ENCODE measurements at places on chromosomes 1 and 21.

DNA sequence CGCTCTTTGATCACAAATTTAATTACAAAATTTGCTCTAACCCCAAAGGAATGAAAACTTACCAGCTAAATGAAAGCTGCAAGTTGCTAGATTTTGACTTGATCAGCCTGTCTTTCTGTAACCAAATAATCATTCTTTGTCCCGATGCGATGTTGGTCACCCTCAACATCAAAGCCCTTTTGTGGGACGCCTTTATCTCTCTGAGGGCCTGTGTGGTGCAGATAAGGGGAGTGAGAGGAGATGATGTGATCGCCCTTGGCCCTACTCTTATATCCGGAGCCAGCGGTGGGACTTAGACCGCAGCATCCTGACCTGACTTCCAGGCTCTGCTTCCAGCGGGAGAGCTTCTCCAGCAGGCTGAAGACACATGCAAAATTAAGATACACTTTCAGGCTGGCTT is 19.3 kb upstream of the UMODL1 start:
- no peak for DNase-seq

DNA sequence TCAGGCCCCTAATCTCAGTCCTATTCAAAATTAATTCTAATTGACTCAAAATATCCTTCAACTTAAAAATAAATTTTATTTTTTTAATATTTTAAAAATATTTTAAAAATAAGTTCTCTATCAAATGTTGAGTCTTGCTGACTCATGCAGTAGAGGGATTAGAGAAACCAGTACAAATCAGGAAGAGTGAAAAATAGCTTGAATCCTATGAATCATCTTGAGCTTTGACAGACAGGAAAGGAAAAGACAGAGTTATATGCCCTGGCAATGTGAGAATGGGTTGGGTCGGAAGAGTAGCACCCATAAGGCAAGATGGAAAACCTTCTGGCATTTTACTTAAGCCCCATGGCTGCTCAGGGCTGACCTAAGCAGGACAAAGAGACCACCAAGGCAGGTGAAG is 346.6 kb upstream of the RUNX1 start:
- no peak for DNase-seq

DNA sequence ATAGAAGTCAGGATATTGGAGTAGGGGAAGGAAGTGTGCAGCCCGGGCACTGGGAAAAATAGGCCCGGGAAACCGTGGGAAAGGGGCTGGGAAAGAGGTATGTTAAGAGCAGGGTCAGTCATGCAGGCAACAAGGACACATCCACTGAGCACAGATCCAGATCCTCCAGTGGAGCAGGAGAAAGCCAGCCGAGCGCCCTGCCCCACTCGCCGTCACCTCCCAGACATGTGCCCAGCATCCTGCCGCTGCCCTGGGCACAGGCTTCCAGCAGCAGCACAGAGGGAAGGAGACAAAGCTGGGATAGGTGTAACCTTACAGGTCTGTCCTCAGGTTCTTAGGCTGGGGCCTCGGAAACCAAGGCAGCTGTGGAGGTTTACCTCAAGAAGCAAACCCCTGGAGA is 64.2 kb downstream of the FAM163A start:
- DNase-seq = no peak

DNA sequence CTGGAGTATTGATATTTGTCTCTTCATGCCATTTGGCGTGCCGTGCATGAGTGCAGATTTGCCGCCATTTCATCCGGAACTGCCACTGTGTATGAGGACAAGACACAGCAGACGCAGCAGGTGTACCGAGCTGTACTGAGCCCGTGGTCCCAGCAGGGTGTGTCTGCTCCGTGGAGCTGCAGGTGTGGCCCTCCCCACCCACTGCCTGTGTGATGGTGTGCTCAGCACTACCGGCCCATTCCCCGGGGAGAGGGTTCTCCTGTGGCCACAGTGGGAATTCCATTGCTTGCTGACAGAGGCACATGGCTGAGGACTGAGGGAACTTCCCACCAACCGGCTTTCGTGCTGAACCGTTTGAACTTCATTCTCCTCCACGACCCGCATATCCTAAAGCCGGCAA is 34.3 kb upstream of the COL6A1 start:
- DNase-seq = no peak

GRCh38 chr1:5887349-5887970 is 104.8 kb downstream of the NPHP4 start:
- DNase-seq = no peak

DNA sequence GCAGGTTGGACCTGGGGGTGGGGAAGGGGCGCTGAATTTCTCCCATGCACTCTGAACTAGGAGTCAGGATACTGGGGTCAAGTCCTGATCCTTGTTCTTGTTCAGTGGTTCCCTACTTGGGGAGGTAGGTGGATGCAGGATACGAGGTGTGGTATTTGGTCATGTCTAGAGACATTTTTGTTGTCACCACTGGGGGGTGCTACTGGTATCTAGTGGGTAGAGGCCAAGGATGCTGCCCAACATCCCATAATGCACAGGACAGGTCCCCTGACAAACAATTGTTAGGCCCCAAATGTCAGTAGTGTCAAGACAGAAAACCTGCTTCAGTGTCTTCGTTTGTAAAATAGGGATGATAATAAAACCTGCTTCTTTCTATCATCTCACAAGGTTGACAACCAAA is 259.0 kb upstream of the FOXD3 start:
- DNase-seq = no peak

DNA sequence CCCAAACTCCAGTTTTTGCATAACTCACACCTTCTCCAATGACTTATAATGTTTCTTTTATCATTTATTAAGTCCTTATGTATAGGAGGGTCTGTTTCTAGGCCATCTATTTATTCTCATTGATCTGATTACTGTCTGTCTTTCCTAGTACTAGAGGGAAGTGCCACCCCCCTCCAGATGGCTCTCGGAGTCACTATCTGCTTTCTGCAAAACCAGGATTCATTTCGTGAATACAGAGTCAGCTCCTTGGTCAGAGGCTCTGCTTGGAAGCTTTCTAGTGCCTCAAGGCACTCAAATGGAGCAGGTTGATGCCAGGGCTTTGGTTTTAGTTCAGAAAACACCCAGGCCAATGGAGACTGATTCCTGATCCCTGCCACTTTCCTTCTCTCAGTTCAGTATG is 102.3 kb upstream of the CD34 start:
- no peak for DNase-seq

- peak; percentile 61 for DNase-seq
Measured at GRCh38 chr1:207579436-207579799, 65.5 kb upstream of the CR1L start.

- DNase-seq = no peak
Measured at GRCh38 chr1:117392771-117393170, 25.5 kb downstream of the MAN1A2 start.

DNA sequence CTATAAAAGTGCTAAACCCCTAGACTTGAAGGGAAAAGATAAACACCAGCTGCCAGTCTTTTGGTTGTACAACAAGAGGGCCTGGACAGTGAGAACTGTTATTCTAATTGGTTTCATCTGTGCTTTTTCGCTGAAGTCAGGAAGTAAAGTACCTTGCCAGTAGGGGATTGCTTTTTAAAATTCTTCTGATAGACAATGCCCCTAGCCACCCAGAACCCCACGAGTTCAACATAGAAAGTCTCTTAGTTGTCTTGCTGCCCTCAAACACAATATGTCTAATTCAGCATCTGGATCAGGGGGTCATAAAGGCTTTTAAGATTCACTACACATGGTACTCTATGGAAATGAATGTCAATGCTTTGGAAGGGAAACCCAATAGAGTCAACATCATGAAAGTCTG is 289.2 kb downstream of the TBX15 start:
- DNase-seq = no peak

DNA sequence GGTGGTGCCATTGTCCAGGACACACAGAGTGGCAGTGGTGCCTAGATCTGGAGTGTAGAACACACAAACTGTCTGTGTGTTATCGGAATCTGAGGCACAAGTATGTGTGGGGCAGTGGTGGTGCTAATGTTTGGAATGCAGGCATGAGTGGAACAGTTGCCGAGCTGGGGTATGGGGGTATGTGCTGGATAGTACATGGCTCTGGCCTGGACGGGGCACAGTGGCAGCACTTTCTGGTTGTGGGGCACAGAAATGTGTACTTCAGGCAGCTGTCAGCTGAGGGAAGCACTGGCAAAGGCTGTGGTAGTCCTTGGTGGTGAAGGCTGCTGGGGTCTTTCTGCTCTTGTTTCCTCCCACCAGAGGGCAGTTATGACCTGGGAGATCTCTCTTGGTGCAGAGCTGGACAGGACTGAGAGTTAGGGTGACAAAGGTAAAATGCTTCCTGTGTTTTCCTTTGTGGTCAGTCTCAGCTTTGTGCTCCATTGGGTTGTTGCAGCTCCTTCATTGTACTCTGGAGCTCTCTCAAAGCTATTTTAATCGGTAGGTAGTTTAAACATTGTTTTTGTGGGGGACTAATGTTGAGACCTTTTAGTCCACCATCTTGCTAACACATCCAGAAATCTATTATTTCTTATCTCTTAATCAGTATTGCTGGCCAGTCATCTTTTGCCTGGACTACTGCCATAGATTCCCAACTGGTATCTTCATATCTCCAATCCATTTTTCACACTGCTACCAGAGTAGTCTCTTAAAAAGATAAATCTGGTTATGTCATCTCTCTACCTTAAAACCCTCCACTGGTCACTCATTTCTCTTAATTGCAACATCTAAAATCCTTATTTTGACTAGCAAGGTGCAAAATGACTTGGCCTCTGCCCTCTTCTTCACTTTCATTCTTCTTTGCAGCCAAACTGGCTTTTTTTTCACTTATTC is 83.9 kb upstream of the NBPF4 start:
- DNase-seq = no peak

DNA sequence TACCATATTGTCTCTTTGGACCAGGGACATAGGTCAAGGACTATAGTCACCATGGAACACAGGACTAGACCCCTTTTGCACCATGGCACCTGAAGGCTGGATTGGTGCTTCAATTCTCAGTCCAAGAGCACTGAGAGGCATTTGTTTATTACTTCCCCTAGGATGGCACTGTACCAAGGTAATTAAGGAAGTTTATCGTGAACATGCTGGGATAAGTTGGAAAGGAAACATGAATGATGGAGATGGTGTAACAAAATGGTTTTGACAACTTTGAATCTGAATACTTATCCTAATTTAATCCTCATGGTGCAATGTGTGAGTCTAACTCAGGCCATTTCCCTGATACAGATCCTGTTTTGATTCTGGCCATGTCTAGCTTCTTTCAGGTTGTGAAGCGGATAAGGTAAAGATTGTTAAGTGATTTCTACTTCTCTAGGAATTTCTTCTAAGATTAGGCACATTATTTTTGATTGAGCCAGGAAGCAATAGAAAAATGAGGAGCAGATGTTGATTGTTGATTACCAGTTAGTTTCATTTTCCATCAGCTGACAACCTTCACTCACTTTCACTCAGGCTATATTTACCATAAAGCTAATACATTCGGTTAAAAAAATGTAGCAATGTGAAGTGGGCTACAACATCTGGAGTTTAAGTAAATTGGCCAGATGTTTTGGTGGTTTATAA is 37.3 kb upstream of the SIPA1L2 start:
- peak; percentile 35 for DNase-seq

GRCh38 chr1:241464985-241465384 is 54.6 kb downstream of the FH start:
- no peak for DNase-seq

DNA sequence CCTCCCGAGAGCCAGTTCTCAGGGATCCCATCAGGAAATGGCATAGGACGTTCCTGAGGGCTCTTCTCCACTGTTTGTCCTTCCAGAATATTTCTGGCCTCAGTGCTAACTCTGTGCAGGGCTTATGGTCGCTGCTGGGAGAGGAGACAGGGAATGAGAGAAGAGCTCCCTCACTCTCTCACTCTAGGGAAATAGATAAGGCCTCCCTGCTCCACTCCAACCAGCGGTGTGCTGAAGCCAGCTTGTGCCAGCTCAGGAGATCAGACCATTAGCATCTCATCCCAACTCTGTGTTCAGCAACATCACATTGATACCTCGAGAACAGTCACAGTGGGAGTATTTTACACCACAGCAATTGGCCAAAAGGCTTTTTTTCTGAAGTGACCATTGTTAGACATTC is 49.2 kb upstream of the ZC3H12A start:
- DNase-seq = no peak

- no peak for DNase-seq
Measured at GRCh38 chr1:183634429-183635065, 1.0 kb downstream of the ARPC5 start.

DNA sequence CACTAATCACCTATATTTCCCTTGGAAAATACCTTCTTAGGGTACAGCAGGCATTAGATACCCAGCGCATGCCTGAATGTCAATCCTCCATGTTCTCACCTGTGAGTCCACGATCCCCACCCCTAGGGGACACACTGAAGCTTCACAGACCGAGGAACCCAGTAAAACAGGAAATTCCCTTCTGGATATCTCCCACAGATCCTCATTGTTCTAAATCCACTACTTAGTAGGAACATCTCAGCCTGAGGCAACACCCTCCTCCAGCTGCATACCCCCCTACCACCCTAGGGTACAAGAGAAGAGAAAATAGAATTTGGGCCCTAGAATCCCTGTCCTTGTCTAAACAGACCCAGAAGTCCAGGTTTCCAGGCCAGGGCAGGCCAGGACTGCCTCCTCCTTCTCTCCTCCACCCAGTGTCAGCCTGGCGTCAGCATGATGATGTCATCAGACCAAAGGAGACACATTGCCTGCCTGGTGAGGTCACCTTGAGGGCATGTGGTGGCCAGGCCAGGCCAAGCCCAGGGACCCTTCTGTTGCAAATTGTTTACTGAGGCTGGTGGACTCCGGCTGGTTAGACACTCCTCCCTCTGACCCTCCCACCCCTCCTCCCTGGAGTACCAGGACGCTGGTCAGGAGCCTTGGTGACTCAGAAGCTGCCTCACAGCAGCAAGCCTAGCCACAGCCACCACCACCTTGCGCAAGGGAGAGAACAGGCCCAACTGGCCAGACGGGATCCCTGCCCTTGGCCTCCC is 6.2 kb downstream of the NECTIN4 start:
- peak; percentile 78 for DNase-seq

DNA sequence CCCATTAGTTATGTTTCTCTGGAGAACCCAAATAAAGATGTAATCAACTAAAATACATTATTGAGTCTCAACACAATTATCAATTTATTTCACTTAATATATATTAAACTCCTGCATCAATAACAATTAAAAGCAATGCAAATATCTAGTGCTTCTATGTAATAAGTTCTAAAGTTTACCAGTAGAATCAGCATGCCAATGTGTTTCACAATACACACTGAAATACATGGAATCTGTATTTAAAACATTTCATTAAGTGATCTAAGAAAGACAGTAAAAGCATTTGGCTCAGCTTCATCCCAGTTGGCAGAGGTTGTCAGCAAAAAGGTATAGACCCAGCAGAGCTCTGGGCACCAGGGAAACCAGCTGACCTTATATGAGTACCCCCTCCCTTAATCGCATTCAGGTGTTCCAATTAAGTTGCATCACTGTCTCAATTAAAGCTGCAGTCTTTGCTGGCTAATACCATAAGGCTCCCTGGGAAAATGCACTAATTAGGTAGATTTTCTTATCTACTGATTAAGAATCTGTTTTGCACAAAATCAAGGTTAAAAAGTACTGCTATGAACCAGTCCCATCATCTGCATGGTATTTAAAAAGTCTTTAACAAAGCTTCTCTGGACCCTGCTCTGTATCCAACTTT is 63.1 kb downstream of the NIBAN1 start:
- DNase-seq = no peak

GRCh38 chr1:119771016-119771415 is 2.3 kb upstream of the HMGCS2 start:
- DNase-seq = peak; percentile 64

GRCh38 chr1:200740571-200741208 is 2.0 kb downstream of the CAMSAP2 start:
- DNase-seq = no peak

Data from small intestine (tissue), 16 donors.